ENCODE measurements at places on chromosomes 4 and X. TPM values are rescaled to one million over a fixed set of nuclear protein-coding genes. Genes with fewer than 3 reads are reported as not detected.

DNA sequence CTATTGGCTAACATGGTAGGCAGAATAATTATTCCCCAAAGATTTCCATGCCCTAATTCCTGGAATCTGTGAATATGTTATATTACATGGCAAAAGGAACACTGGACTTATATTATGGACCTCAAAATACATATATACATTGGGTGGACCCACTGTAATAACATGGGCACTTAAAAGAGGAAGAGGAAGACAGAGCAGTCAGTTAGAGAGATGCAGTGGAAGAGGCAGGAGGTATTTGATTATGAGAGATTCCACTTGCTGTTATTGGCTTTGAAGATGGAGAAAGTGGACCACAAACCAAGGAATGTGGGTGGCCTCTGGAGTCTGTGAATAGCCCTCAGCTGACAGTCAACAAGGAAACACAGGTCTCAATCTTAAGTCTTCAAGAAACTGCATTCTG is 14.0 kb upstream of the ART3 start:
- H3K27ac ChIP-seq: no peak overlapping the region
- DNase-seq: no peak
- no peaks in the 10 kb centered on the region for H3K4me1 ChIP-seq
- H3K4me3 ChIP-seq: no peak overlapping the region
- no peaks in the 10 kb centered on the region for H3K27me3 ChIP-seq
- H3K36me3 ChIP-seq: no peaks in the 10 kb centered on the region

DNA sequence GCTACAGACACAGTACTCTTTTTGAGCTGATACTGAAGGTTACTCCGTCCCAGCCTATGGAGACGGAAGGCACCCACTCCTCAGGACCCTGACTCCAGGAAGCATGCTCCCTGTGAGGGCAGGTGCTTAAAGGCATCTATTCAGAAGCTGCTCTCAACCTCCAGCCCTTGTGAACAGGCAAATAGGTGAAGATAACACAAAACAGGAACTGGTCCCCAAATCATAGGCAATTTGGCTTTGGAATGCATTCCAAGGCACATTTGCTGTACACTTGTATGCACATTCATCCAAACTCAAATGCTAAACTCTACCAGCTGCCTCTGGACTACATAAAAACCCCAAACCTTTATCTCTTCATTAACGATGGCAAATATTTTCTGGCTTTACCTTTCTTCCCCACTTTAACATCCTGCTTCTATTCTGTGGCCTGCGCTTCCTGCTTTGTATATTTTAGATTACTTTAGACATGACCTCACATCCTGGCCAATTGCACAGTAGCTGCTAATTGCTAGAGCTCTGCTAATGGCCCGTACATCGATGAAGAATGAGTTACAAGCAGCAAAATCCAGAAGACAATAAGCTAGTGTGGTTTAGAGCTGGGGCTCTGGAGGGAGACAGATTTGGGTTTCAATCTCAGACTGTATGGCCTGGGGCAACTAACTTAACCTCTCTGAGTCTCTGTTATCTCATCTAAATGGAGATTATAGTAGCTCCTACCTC is 3.2 kb downstream of the SEL1L3 start:
- no peak overlapping the region for H3K27ac ChIP-seq
- no peaks in the 10 kb centered on the region for H3K4me1 ChIP-seq
- H3K36me3 ChIP-seq: no peaks in the 10 kb centered on the region
- no peak for DNase-seq
- H3K27me3 ChIP-seq: no peaks in the 10 kb centered on the region

ZNF185 gene
- total RNA-seq: 1.3 TPM

SERPINA7 gene
- total RNA-seq: not detected

GRCh38 chr4:39452153-39452859 is 6.4 kb downstream of the RPL9 start:
- no peak overlapping the region for H3K27ac ChIP-seq
- DNase-seq: no peak
- H3K4me1 ChIP-seq: peaks cover 9% of the 10 kb centered on the region
- H3K27me3 ChIP-seq: no peaks in the 10 kb centered on the region

MAGEA2 gene
- not detected for total RNA-seq

DNA sequence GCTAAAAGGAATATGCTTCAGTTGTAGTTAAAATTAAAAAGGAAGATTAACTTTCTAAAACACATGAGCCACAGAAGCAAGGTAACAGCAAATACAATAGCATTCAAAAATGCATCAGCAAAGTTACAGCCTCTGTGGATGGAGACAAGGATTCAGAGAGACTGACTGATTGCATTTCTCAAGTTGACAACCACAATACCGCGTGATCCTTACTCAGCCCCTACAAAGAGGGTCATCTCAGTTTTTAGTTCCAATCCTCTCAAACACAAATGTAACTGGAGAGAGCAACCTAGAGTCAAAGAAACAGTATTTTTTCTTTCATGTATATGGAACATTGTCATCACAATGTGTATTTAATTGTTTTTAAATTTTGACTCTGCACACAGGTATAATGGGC is 14.2 kb upstream of the C1QTNF7 start:
- H3K27me3 ChIP-seq: no peaks in the 10 kb centered on the region
- no peaks in the 10 kb centered on the region for H3K36me3 ChIP-seq
- no peak overlapping the region for H3K4me3 ChIP-seq
- no peaks in the 10 kb centered on the region for H3K4me1 ChIP-seq
- DNase-seq: no peak
- H3K27ac ChIP-seq: peak overlapping the region; percentile 78

DNA sequence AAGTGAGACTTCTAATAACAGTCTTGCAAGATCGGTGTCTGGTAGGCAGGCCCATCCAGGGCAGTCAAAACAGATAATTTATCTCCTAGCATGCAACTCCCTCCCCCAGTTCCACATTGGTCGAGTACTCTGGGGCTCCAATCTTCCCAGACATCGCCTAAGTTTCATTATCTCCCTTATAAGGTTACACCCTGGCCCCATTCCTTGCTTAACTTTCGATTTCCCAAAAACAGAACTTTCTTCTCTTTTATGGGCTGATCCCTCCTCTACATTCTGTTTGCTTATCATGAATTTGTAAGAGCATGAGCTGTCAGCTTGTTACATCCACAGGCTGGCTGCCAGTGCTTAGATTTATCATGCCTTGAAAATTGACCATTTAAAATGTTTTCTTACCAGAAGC is 471.3 kb downstream of the TECRL start:
- DNase-seq: peak; percentile 65
- no peaks in the 10 kb centered on the region for H3K4me1 ChIP-seq
- H3K27ac ChIP-seq: peak overlapping the region; percentile 60
- no peaks in the 10 kb centered on the region for H3K27me3 ChIP-seq
- peak overlapping the region; percentile 5 for H3K4me3 ChIP-seq

NDNF gene
- total RNA-seq: 10.9 TPM

SMARCA5 gene
- 25.6 TPM for total RNA-seq

GDI1 gene
- total RNA-seq: 115 TPM

- H3K4me1 ChIP-seq: no peaks in the 10 kb centered on the region
- no peaks in the 10 kb centered on the region for H3K36me3 ChIP-seq
- no peak for DNase-seq
- no peak overlapping the region for H3K27ac ChIP-seq
Observed at GRCh38 chr4:138775890-138776289, 239.7 kb upstream of the NOCT start.

DNA sequence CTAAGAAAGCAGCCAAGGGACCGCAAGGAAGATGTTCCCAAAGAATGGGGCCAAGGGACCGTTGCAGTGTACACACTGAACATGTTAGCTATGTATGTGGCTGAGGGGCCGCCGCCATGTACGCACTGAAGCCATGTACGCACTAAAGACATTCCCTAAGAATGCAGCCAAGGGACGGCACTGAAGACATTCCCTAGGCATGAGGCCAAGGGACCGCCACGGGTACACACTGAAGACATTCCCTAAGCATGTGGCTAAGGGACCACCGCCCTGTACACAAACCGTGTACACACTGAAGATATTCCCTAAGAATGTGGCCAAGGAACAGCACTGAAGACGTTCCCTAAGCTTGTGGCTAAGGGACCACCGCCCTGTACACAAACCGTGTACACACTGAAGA is 54.0 kb downstream of the DHRSX start:
- H3K4me3 ChIP-seq: no peak overlapping the region
- H3K27me3 ChIP-seq: no peaks in the 10 kb centered on the region
- no peaks in the 10 kb centered on the region for H3K36me3 ChIP-seq
- H3K27ac ChIP-seq: no peak overlapping the region

GRCh38 chr4:75327804-75328512 is 186.2 kb downstream of the RCHY1 start:
- H3K36me3 ChIP-seq: no peaks in the 10 kb centered on the region
- peak; percentile 32 for DNase-seq
- H3K4me1 ChIP-seq: no peaks in the 10 kb centered on the region
- no peak overlapping the region for H3K4me3 ChIP-seq
- peak overlapping the region; percentile 19 for H3K27ac ChIP-seq
- H3K27me3 ChIP-seq: no peaks in the 10 kb centered on the region

Data from uterus (tissue), 4 donors.